ENCODE measurements at places on chromosomes 2 and 18.

DNA sequence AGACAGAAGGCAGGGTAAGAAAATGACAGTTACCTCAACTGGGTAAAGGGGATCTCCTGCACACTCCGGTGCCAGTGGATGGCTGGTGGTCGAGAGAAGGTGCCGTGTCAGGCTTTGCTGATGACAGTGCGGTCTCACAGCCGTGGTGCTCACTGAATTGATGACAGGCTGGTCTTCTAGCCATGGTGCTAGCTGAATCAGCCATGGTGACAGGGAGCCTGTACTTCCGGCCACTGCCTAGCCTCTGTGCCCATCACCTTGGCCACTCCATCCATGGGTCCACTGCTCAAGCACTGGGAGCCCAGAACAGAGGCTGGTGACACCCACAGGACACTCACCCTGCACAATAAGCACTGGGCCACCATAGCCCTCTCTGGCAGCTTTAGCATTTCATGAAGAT is 315.9 kb downstream of the FBXO15 start:
- no peak for DNase-seq

DNA sequence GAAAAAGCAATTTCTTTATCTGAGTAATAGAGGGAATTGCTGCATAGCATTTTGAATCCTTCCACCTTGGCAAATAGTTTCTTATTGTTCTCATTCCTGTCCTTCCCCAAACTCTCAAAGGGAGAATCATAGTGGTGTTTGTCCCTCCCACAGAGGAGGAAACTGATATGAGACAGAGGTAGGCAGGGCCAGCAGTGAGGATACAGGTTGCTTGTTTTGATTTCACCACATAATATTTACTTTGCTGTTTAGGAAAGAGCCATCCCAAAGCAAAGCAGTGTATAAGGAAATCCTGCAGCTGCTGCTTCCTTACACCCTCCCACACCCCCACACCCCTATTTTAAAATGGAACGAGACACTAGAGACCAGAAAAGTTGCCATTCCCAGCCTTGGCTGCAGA is 195.3 kb downstream of the SETBP1 start:
- DNase-seq: no peak

- no peak for DNase-seq
These were observed 36.8 kb downstream of the STON1 start for GRCh38 chr2:48566592-48567310.

DNA sequence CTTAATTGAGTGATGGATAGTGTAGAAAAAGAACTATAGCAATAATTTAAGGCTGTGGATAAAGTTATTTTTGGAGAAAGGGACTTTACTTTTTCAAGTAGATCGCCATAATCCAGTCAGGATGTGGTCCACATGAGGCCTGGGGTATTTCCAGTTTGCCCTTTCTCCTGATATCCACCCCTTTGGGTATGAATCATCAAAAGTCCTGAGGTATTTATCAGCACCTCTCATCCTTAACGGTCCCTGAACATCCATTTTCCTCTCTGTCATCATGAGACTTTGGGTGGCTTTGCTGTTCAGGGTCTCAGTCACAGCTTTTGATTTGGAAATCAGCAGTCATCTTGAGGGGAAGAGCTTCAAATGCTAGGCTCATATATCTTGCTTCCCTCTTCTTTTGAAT is 39.3 kb upstream of the ELAC1 start:
- DNase-seq: no peak

DNA sequence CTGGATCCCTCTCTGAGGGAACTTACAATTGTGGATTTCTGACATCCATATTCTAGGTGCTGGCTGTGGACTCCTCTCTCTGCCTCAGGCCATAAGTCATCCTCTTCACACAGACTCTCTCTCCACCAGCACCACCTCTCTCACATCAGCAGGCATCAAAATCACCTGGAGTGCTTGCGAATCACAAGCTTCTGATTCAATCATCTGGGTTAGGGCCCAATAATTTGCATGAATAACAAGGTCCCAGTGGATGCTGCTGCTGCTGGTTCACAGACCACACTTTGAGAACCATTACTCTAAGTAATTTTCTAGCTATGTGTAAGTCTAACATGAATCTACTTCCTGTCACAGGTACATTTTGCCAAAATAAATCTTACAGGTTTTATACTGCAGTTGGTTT is 214.9 kb downstream of the DSEL start:
- no peak for DNase-seq

DNA sequence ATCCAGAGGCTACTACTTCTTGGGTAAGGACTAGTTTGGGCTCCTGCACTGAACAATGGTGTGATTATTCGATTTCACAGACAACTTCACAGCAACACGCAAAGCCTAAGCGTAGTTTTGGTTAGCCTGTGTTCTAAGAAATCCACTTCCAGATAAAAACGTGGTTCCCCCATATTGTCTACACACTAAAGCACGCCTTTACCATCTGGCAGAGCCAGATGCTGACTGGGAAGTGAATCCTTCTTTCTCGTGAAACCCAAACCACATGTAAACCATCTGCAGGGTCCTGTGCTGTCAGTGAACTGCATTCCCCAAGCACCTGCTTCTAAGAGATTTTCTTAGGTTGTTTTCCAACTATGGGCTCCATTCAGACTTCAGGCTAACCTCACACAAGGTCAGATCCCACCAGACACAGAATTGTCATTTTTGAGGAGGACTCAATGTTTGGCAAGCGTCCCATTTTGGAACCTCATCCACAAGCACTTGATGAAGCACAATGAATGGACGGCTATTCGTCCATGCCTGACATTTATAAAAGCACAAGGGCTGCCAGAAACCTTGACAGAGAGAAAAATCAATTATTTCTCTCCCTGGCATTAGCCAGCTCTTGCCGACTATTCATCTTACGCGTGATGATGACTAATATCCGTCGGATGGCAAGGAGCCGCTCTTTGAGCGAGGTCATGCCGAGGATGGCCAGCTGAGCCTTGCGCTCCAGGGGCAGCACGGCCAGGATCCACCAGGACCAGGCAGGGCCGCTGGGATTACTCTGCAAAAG is 38.4 kb downstream of the LONRF2 start:
- peak; percentile 72 for DNase-seq

DNA sequence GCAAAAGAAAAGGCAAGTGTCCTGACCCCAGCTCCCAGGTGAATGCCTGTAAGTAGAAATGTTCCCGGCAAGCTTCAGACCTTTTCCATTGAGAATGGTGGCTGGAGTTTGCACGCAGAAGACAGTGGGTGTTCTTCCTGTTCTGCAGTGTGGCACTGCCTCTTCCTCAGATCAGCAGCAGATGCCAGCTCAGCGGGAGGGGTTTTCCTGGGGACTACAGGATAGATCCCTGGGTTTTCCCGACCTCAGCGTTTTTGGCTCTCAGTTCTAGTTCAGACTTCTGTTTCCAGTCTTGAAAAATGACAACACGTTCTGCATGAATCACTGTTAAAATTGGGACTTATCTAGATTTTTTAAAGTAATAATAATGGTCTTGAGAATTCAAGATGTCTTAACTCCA is 39.2 kb downstream of the GRHL1 start:
- DNase-seq: no peak
